Memory B cell (primary cell): ENCODE measurements at places on chromosomes 16 and 17.

- peaks cover 22% of the 10 kb centered on the region for H3K36me3 ChIP-seq
- H3K4me3 ChIP-seq: no peak overlapping the region
- no peaks in the 10 kb centered on the region for H3K4me1 ChIP-seq
- H3K27me3 ChIP-seq: no peaks in the 10 kb centered on the region
Observed at GRCh38 chr17:72850410-72851118, 241.9 kb downstream of the SLC39A11 start.

DNA sequence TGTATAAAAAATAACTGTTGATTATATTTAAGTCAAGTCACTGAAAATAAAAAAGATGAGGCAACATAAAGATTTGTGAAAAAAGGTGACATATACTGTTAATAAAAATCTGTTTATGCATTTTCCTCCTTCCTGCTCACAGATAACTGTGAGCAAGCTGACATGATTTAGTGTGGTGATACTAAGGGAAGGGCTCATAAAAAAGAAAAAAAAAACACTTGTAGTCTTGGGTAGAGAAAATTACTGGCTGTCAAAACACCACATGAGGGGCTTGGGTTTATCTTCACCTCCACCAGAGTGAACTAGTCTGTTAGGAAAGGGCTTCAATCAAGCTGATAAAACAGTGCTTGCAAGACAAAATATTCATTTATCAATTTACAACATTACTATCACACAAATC lies 247.6 kb downstream of the CNTNAP4 start:
- no peak overlapping the region for H3K4me3 ChIP-seq
- H3K27ac ChIP-seq: no peak overlapping the region
- H3K27me3 ChIP-seq: no peaks in the 10 kb centered on the region
- no peaks in the 10 kb centered on the region for H3K36me3 ChIP-seq
- no peak for DNase-seq

DNA sequence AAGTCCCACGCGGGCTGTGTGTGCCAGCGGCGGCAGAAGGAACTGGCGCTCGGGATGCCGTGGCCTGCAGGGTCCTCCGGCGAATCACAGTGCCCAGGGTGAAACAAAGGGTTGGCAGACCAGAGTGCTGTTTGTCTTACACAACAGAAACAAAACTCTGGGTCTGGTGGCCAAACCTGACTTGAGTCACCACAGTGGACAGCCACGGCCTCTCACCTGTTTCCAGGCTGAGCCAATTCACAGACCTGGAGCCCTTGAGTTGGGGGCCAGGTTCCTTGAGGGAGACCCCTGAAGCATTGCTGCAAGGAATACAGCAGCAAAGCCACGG lies 2.1 kb upstream of the CHMP6 start:
- no peak overlapping the region for H3K27ac ChIP-seq
- DNase-seq: no peak
- peaks cover 24% of the 10 kb centered on the region for H3K4me1 ChIP-seq
- H3K36me3 ChIP-seq: peaks cover 2% of the 10 kb centered on the region

GRCh38 chr17:1182811-1183170 lies 3.0 kb upstream of the ABR start:
- peak overlapping the region; percentile 81 for H3K4me3 ChIP-seq

- peaks cover 2% of the 10 kb centered on the region for H3K27me3 ChIP-seq
- H3K36me3 ChIP-seq: no peaks in the 10 kb centered on the region
- H3K27ac ChIP-seq: no peak overlapping the region
- no peak for DNase-seq
Observed at GRCh38 chr17:72294487-72294893, 173.7 kb downstream of the SOX9 start.

DNA sequence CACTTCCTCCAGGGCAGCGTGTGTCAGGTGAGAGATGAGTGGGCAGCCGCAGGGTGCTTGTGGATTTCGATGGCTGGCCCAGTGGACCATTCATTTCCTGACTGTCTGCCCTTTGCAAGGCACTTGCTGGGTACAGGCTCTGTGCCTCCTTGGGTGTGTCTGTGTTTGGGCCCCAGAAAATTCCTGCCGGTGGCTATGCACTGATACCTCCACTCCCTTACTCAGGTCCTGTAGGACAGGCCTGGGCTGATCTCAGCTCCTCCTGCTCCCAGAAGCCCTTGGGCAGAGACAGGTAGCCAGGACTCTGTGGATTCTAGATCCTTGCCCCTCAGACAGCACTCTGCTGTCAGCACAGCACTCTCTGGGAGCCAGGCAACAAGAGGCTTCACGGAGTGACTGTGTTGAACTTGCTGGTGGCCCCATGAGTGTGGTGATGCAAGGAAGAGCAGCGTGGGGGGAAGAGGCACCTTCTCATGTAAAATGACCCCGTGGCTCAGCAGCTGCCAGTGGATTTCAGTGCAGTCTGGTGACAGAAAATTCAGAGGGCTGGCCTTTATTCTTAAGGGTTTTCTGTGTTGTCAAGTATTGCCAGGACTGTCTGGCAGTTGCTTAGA lies 29.0 kb downstream of the PGS1 start:
- no peak for DNase-seq
- no peak overlapping the region for H3K4me3 ChIP-seq

DNA sequence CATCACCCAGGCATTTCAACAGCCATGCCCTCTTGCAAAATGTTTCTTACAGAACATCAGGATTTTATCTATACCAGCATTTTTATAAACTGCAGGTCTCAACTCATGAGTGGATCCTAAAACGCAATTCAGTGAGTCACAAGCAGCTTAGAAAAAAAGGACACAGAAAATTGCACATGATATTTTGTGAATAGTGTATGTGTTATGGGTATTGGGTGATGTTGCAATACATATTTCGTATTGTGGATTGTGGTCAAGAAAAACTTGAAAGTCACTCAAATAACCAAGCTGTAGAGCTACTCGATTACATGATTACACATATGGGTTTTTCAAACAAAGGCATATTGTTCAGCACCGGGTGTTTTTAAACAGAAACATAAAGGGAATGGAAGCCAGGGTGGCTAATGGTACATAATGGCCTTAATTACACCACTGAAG lies 1.4 kb downstream of the WIPI1 start:
- no peaks in the 10 kb centered on the region for H3K27me3 ChIP-seq
- peaks cover 13% of the 10 kb centered on the region for H3K4me1 ChIP-seq
- DNase-seq: no peak
- H3K27ac ChIP-seq: no peak overlapping the region
- H3K36me3 ChIP-seq: no peaks in the 10 kb centered on the region

DNA sequence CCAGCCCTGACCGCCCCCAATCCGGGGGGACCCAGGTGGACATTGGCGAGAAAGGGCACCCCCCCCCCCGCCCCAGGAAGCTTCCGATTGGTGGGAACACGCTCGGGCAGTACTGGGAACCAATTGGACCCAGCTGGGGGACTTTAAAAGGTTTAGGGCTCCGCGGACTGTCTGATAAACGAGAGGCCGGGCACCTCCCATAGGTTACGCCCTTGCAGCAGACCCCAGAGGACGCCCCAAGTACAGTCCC lies 245 bp downstream of the TMEM256 start:
- peaks cover 2% of the 10 kb centered on the region for H3K36me3 ChIP-seq
- H3K4me3 ChIP-seq: peak overlapping the region; percentile 97
- peaks cover 16% of the 10 kb centered on the region for H3K4me1 ChIP-seq
- H3K27ac ChIP-seq: peak overlapping the region; percentile 91
- peaks cover 8% of the 10 kb centered on the region for H3K27me3 ChIP-seq

GRCh38 chr17:30228011-30228410 lies 7.5 kb downstream of the SLC6A4 start:
- H3K36me3 ChIP-seq: no peaks in the 10 kb centered on the region
- no peak for DNase-seq
- no peak overlapping the region for H3K4me3 ChIP-seq
- H3K27me3 ChIP-seq: peaks cover 15% of the 10 kb centered on the region

GRCh38 chr17:32861981-32862380 lies 14.9 kb downstream of the MYO1D start:
- H3K4me3 ChIP-seq: no peak overlapping the region
- H3K4me1 ChIP-seq: no peaks in the 10 kb centered on the region
- no peak overlapping the region for H3K27ac ChIP-seq
- no peak for DNase-seq

DNA sequence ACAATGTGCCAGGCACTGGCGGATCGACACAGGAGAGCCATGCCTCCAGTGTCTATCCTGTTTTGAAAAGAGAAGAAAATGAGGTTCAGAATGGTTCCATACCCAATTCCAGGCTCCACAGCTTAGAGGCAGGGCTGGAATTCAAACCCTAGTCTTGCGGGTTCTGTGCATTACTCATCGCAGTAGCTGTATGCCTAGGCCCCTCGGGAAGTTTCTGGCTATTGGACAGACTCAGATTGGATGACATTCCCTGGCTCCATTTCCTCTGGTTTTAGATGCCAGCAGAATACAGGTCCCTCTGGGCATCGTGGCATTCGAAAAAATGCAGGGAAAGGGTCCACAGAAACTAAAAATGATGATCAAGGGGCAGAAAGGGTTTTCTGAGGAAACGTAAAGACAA lies 184.7 kb downstream of the COPRS start:
- H3K27ac ChIP-seq: no peak overlapping the region
- no peak for DNase-seq
- H3K27me3 ChIP-seq: peaks cover 21% of the 10 kb centered on the region
- peaks cover 2% of the 10 kb centered on the region for H3K36me3 ChIP-seq
- H3K4me1 ChIP-seq: no peaks in the 10 kb centered on the region

DNA sequence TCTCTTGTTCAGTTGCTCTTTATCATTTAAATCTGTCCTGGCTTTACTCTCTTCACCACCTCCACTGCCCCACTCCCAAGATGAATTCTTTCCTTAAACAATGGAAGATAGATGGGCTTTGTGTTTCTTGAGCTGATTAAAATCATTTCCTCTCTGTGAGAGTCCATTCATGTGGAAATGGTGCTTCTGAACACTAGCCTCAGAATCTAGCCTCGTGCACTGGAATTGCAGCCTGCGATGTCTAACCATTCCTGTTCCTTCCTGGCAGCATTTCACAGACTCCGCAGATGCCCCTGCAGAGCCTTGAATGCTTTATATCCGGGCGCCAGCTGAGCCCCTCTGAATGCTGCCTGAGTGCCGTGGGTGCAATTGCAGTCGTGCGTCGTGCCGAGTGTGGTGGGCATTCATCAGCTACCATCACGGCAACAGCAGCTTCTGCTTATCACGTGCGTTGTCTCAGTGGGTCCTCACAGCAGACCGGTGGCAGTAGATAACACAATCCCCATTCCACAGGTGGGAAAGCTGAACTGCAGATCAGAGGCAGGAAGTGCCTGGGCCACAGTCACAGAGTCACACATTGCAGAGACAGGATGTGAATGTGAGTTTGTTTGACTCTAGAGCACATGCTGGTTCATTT lies 172.8 kb upstream of the WSCD1 start:
- H3K4me3 ChIP-seq: no peak overlapping the region
- H3K4me1 ChIP-seq: no peaks in the 10 kb centered on the region
- H3K36me3 ChIP-seq: peaks cover 2% of the 10 kb centered on the region
- H3K27ac ChIP-seq: no peak overlapping the region
- peaks cover 10% of the 10 kb centered on the region for H3K27me3 ChIP-seq
- DNase-seq: no peak

DNA sequence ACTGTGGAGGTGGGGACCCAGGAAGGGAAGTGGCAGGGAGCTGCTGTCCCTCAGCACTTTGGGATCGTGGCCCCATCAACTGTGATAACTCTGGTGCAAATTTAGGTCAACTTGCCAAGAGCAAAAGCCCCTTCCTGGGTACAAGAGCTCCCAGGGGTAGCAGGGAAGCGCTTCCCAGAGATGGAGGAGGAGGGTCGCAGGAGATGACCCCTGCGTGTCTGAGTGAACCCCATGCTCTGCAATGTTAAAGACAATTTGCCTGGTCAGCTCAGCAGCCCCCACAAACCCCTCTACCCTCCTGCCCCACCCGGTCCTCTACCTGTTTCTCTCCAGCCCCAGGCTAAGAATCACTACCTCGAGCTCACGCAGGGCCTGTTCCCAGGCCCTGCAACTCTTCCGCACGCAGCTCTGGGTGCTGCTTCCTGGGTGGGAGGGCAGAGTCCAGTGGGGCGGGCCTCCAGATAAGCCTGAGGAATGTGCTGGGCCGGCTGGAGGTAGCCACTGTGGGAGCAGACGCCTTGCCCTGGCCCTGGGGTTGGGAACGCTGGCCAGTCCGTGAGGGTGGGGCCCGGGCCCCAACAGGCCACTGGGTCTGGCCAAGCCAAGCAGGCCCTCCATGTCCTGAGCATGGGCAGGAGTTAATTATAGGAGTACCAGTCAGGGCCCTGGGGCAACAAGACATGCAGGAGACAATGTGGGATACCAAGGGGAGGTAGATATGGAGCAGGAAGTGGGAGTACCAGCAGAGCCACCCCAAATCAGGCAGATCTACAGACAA lies 6.1 kb downstream of the DOK4 start:
- no peak overlapping the region for H3K4me3 ChIP-seq
- H3K36me3 ChIP-seq: no peaks in the 10 kb centered on the region
- peaks cover 4% of the 10 kb centered on the region for H3K27me3 ChIP-seq
- H3K4me1 ChIP-seq: peaks cover 26% of the 10 kb centered on the region

DNA sequence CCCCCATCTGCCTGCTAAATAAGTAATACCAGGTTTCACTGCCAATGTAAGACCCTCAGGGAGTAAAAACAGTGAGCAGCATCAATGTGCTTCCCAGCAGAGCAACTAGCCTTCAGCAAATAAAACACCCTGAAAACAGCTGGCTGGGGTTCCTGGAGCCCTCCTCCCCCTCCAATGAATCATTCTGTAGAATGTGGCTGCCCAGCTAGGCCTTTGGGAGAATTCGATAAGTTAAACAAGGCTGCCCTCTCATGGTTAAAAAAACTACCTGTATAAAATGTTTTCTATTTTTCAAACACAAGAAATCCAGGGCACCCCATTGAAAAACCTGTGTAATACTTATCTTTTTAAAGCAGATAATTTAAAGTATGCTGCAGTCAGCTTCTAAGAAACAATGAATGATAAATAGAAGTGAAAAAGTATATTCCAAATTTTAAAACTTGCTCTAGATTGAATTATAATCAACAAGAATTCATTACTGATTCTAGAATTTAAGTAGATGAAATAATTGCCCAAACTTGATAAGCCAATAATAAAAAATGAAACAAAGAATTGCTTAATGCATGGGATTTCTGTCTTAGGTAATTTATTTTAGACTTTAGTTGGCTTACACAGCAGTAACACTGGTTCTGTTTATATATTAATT lies 9.4 kb upstream of the TOM1L1 start:
- no peaks in the 10 kb centered on the region for H3K4me1 ChIP-seq
- no peak overlapping the region for H3K4me3 ChIP-seq
- no peak for DNase-seq
- no peak overlapping the region for H3K27ac ChIP-seq
- no peaks in the 10 kb centered on the region for H3K36me3 ChIP-seq
- H3K27me3 ChIP-seq: peaks cover 6% of the 10 kb centered on the region

DNA sequence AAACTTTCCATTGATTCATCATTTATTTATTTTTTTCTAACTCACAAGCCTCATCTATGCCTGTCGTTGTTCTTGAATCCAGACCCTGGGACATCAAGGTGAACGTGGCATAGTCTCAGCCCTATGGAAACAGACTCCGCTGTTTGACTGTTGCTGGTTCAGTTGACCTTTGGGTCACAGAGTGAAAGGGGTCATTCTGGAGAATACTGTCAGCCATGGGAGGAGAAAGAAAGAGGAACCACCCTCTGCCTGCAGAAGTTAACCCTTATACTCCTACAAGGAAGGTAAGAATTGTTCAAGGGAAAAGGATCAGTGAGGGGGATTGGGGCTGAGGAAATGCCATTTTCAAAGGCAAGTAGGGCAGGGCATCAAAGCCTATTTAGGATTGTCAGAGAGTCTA lies 387.6 kb upstream of the MAF start:
- H3K27me3 ChIP-seq: peaks cover 3% of the 10 kb centered on the region
- no peaks in the 10 kb centered on the region for H3K4me1 ChIP-seq
- H3K27ac ChIP-seq: no peak overlapping the region
- no peak for DNase-seq
- no peak overlapping the region for H3K4me3 ChIP-seq

GRCh38 chr16:3443108-3444031 lies at the start of the genes NAA60 and ZNF597:
Gene NAA60 (plus strand): TSS chr16:3443680. CDS start chr16:3476228, 32,548 bp downstream.
Gene ZNF597 (minus strand): TSS chr16:3443504. CDS start chr16:3443153, 351 bp downstream.
- peak within 1 kb of the TSS; percentile 92 for H3K27ac ChIP-seq
- peak; percentile 57 for DNase-seq
- H3K27me3 ChIP-seq: no peaks in the 10 kb centered on the region
- H3K4me1 ChIP-seq: peaks cover 3% of the 10 kb centered on the region
- H3K4me3 ChIP-seq: peak within 1 kb of the TSS; percentile 95
